Pulmonary artery endothelial cell (primary cell): ENCODE measurements at places on chromosomes 4 and X. TPM values are rescaled to one million over a fixed set of nuclear protein-coding genes. Genes with fewer than 3 reads are reported as not detected.

Gene HOPX
- total RNA-seq = 0.21 and 28.1 TPM in 2 replicates

Gene NSUN7
- total RNA-seq = 0.07 and 0.21 TPM in 2 replicates

Gene SMR3B
- total RNA-seq = not detected in 2 replicates

Gene CLIC2
- 7.3 and 12.8 TPM in 2 replicates for total RNA-seq

Gene KDR
- 185 and 200 TPM in 2 replicates for total RNA-seq

Gene GAGE13
- not detected in 2 replicates for total RNA-seq

Gene CORIN
- 0.07 and 0.56 TPM in 2 replicates for total RNA-seq

Gene AWAT2
- 0.07 and 0.18 TPM in 2 replicates for total RNA-seq

Gene BEND4
- total RNA-seq = 0.13 and 0.32 TPM in 2 replicates

Gene SPANXA1
- total RNA-seq = not detected in 2 replicates

DNA sequence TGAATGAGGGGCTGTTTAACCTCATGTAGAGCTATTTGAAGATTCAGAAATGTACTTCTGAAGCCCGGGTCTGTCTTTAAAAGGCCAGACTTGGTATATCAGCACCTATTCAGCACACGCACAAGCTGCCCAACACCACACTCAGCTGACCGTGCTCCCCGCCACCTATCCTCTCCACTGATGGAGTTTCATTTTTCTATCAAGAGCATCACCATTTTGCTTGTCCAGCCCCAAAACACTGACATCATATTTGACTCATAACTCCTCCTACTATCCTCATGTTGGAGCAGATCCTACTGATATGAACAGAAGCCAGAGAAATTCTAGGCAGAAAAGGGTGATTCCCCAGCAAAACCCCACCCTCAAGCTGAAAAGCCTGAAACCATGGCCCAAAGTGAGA lies 100.3 kb downstream of the SORBS2 start:
- DNase-seq = no peak

DNA sequence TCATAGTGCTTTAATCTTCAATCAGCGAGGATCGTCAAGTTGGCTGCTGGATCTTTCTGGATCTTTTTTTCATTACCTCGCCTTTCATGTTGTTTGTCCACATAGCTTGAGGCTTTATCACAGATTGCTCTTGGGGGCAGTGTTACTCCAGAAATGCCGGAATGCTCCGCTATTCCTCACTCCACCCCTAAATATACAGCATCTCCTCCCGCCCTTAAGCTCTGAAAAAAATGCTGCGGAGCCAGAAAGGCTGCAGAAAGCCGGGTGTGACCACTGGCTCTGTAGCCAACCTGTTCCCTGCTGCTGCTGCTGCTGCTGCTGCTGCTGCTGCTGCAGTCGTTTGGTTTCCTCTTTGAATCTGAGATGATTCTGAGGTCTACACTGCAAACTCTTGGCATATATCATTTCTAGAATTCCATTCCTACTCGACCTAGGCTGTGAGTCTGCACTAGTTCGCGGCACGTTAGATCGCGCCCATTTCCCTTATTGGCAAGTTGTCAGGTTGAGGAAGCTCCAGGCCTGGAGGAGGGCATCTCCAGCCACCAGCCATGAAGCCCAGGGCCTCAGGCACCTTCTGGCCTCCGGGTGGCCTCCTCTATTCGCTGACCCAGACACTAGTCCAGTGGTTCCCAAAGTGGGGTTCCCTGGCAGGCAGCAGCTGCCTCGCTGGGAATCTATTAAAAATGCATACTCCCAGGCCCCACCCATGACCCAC lies 34.2 kb downstream of the WDR13 start:
- peak; percentile 60 for DNase-seq

DNA sequence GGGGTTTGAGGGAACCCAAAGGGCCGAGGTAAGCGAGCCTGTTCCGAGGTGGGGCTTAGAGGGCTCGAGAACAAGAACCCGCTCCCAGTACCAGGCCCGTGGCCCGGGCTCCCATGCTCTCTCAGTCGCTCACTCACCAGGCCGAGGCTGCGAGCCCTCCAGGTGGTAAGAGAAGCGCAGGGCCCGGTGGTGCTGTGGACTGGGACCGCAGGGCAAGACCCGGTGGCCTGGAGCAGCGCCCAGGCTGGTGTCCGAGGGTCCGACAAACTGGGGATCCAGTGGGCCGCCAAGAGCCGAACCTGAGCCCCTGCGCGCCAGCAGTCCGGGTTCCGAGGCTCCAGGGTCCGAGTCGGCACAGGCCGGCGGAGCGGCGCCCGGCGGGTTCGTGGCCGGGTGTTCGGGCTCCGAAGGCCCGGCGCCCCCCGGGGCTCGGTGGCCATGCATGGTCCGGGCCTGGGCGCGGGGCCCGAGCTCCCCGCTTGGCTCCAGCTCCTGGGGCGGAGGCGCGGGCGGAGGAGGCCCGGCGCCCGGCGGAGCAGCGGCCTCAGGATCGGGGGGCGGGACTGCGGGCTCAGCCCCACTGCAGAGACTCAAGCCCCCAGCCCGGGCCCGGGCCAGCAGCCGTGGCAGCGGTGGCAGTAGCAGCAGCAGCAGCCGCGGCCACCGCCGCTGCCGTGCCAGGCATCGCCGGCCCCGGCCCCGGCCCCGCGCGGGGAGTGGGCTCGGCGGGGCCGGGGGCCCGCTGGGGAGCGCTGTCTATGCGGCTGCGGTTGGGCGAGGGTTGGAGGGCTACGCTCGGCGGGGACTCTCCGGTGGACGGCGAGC lies 833 bp downstream of the FGD1 start:
- DNase-seq = no peak

DNA sequence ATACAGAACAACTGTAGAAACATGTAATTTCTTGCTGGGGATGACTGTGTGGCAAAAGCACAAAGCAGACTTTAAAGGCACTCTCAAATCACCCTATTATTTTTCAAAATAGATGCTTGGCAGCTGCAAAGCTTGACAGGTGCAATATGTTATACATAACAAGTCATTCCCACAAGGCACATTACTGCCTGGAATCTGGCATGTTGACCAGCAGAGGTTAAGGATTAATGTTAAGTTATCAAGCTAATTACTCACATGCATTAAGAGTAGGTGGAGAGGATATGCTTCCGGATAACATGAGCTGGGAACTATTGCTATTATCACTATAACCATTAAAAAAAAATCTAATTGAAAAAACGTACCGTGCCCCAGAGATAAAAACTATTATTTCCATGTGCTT lies 17.8 kb downstream of the ANOS1 start:
- no peak for DNase-seq

- no peak for DNase-seq
These were observed 514.2 kb upstream of the DIPK2B start for GRCh38 chrX:45714866-45715265.

- DNase-seq = no peak
These were observed 59.9 kb upstream of the PDGFRA start for GRCh38 chr4:54169176-54169575.

- no peak for DNase-seq
These were observed 108.9 kb downstream of the AFAP1 start for GRCh38 chr4:7830747-7831146.

DNA sequence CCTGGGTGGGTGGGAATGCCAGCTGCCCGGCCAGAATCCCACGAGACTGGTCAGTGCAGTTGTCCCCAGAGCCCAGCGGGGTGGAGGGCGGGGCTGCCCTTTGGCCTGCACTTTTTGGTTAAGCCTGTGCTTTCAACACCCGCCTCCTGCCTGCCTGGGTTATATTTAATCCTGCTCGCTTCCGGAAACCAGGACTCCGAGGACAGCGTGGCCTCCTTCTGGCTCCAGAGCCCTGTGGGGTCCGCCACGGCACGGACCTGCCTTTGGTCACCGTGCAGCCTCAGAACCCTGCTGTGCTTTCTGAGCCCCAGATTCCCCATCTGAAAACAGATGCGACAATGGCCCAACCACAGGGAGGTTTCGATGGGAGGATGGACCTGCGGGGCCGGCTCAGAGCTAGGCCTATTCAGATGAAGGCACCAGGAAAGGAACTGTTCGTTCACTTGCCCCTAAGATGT lies 29.4 kb upstream of the KIAA0232 start:
- DNase-seq = no peak

GRCh38 chr4:141713771-141714445 lies 77.5 kb downstream of the IL15 start:
- DNase-seq = no peak

GRCh38 chrX:51421972-51422597 lies 74.3 kb downstream of the NUDT11 start:
- DNase-seq = no peak

DNA sequence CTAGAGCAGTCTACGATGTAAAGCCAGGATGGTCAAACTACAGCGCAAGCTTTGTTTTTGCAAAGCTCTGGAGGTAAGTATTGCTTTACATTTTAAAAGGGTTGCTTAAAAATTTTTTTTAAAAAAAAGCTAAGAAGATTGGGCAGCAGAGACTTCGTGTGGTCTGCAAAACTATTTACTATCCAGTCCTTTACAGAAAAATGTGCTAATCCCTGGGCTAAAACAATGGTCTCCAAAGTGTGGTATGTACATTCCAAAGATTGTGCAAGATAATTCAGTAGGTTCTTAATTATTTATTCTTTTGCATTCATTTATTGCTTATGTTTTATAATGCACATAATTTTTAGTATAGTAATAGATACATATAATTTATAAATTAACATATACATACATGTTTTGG lies 113.2 kb downstream of the MFAP3L start:
- DNase-seq = no peak

- DNase-seq = no peak
These were observed 86.2 kb upstream of the KIT start for GRCh38 chr4:54571293-54572151.

- DNase-seq = no peak
These were observed 77.5 kb downstream of the HCCS start for GRCh38 chrX:11188664-11189063.

GRCh38 chrX:153556767-153557166 lies 39.3 kb downstream of the ATP2B3 start:
- DNase-seq = no peak

DNA sequence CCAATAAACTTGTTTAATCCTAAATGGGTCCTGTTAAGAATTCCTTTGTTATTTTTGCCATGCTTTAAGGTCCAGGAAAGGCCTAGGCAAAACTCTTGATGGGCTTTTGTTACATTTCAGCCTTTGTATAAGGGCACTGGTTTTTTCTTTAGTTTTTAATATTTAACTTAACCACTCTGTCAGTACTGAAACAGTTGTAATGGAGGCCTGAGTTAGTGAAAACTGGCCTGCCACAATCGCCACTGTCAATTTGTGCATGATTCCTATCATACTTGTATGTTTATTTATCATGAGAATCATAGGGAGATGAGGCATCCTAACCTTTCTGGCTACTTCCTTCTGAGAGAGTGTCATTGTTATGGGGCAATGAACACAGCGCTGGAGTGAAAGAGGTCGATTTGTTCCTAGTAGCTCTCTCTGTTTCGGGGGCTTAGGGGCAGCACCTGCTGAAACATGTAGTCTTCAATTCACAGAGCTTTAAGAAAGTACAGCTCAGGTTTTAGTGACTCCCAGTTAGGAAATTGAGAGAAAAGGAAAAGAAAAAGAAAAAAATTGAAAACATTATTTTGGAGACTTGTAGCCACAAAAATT lies 393.8 kb upstream of the FSTL5 start:
- no peak for DNase-seq

GRCh38 chr4:168124008-168124641 lies 31.8 kb downstream of the ANXA10 start:
- DNase-seq = no peak

DNA sequence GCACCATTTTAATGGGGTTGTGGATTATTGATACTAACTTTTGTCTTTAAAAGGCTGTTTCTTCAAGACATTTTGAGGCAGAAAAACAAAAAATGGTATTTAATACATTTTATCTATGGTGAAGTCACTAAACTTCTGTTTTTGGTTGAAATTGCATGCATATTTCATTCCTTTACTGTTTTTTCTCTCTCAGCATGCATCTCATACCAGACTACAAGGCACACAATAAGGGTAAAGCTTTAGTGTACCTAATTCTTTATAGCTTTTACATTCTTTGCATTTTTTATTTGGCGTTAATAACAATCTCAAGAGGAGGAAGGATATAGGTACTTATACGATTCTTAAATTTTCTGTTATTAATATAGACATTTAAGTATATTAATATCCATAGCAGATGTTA lies 151.0 kb upstream of the DKK2 start:
- DNase-seq = no peak

DNA sequence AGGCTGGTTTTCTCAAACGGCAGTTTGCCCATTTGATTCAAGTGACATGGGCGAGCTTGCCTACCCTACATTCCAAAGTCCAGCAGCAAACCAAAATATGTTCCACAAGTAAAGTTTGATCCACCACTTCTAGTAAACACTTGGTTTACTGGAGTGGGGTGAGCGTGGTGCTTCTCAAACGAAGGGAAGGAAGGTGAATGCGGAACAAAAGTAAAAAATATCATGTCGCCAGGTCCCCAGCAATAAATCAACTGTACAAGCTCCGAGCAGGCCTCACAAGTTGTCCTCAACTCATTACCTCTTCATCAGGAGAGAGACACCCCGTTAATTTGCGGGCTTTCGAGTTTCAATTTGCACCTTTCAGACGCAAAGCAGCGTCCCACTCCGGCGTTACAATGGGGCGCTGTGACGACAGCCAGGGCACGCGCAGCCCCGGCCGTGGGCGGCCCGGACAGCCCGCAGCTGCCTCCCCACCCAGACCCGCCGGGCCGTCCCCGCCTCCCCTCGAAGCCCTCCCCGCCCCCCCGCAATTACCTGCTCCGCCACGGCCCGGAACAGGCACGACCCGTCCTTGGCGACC lies 1.0 kb downstream of the OTUD4 start:
- DNase-seq = no peak

DNA sequence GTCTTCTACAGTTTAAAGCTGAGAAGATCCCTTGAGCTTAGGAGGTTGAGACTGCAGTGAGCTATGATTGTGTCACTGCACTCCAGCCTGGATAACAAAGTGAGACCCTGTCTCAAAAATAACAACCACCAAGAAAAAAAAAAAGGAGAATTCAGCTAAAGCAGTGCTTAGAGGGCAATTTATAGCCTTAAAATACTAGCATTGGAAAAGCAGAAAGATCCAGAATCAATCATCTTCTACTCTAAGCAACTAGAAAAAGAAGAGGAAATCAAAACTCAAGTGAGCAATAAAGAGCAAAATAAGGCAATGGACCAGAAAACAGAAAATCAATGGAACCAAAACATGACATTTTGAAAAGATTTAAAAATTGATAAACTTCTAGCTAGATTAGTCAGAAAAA lies 639 bp upstream of the PI4K2B start:
- DNase-seq = no peak

DNA sequence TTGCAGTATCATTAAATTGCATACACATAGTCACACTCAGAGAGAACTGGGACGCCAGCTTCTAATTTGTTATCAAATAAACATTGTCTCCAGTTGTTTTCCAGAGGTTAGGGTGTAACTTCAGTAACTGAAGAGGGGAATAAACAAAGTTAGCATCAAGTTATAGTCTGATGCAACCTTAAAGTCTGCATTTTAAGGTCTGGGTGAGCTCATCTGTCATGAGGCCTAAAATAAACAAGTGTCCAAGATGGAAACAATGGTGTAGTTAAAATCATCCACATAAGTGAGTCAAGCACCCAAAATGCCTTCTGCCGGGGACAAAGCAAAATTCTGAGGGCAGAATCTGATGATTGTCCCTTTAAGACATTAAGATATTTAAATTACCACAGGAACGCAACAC lies 70.3 kb upstream of the EMCN start:
- no peak for DNase-seq
